NCI-H1436 (cell line): ENCODE measurements at places on chromosomes 16 and 17.
A peak's percentile ranks its signal among the peaks of the same experiment; 100 is the strongest.

DNA sequence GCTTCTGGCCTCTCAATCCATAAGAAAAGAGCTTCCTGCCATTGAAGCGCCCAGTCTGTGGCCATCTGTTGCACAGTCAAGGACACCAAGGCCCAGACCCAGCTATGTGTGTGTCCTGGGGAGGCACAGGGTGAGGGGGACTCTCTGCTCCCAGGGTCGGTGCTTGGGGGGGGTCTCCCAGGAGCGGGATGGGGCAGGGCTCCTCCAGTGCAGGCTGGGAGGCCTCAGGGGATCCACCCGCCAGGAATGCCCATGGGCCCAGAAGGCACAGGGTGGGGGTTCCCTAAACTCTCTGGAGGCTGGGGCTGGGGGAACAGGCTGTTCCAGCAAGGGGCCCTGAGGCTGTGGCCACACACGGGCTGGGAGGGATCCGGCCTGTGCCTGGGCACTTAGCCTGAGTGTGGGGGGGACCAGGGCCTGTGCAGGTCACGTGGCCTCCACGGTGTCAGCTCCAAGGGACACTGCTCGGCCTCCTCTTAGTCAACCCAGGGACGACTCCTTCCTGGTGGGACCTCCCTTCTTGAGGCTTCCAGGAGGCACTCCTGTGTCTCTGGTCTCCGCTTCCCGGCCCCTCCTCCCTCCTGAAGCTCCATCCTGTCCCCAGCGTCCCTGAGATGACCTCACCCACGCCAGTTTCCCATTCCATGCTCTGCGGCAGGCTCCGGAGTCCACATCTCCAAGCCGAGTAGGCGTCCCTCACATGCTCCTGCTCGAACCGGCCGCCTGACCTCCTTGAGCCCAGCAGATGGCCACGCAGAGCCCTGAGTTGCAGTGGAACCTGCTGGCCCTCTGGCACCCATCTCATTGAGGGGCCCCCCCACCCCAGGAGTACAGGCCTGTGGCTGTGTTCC, 23.1 kb upstream of the BAHCC1 start:
- no peak for DNase-seq

DNA sequence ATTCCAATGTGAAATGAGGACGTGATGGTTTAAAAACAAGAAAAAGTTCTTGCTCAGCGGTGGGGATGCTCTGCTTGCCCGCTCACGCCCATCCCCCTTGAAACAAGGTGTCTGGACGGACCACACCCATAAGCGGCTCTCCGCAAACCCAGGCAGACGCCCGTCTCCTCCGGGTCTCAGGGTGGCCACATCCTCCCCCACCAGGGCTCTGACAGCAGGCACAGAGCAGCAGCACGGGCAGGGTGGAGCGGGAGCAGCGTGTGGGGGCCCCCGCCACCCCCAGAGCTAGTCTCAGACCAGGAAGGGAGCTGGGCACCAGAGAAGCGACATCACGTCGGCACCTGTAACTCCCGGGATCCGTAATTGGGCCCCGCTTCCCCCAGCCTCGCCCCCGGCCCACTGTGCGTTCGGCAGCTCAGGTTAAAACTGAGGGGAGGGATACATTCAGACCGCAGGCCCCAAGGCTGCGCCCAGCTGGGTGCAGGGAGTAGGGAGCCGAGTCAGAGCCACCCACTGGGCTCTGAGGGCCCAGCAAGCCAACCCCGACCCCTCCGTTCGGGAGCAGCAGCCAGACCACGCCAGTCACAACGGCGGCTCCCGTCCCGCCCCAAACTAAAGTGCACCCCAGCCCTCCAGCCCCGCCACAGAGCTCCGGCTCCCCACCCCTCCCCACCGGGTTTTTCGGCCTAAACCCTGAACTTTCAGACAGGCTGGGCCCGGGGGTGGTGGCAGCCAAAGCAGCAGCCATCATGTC, 22.0 kb downstream of the CLUH start:
- no peak for DNase-seq

DNA sequence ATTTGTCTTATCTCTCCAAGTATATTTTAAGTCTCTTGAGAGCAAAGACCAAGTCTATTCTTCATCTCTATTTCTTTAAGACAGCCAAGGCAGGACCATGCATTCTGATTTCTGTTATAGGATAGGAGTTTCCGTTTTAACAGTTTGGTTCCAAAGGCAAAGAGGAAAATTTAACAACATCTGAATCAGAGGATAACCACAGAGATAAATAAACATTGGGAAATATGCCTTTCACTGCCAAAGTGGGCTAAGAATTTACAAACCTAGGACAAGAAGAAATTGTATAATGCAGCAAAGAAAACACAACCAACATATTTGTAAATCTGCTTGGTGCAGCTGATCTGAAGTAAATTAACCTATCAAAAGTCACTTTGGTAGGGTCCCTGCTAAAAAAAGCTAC, 37.7 kb downstream of the USP32 start:
- no peak for DNase-seq

DNA sequence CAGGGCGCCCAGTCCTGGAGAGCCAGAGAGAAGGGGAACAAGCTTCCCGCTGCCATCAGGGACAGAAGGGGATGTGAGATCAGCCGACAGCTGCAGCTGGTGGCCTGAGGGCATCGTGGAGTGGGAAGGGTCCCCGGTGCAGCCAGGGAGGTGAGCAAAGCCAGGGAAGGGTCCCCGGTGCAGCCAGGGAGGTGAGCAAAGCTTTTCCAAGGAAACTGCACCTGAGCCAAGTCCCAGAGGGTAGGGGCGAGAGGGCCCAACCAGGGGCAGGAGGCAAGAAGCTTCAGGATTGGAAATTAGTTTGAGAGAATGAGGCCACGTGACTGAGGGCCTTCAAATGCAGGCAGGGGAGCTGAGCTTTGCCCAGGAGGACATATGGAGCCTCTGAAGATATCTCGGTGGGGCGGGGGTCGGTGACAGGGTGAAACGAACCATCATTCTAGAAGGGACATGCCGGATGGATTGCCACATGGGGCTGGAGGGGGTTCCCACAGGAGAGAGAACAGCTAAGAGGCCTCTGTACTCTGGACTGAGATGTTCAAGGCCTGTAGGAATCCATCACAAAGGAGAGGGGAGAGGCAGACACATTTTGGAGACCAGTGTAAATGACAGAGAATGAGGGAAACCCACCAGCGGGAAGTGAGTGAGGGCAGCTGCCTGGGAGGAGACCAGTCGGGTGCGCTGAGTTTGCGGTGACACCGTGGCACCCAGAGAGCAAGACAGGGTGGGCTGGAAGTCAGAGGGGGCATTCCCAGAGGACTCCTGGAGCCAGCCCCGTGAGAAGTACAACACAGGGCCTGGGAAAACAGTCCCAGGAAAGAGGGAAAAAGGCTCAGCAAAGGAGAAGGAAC, 31.4 kb upstream of the RPH3AL start:
- no peak for DNase-seq

DNA sequence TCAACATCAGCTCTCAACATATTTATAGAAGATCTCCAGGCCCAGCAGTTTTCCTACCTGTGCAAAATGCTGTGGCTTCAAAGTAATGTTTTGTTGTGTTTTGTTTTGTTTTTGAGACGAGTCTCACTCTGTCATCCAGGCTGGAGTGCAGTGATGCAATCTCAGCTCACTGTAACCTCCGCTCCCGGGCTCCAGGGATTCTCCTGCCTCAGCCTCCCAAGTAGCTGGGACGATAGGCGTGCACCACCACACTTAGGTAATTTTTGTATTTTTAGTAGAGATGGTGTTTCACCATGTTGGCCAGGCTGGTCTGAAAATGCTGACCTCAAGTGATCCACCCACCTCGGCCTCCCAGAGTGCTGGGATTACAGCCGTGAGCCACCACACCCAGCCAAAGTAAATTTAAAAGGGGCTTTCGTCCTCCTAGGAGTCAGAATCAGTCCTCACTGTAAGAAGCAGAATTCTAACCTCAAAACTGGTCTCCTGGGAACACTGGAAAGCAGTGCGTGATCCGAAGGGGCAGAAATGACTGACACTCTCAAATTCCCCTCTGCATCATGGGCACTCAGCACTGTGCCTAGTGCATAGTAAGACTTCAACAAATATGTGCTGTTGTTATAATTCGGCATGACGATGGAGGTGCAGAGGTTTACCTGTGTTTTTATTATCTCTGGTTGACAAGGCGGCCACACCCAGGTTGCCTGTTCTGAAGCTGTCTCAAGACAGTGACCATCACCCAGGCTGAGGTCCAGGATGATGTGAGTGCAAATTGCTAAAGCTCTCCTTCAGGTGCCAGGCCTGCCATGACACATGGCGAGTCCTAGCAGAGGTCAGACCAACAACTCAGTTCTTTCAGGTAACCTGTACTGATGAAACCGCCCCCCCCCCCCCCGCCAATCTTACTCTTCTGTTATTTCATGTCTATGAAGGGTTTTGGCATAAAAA, 59.8 kb downstream of the ADCY9 start:
- no peak for DNase-seq

- DNase-seq, result no peak
Observed at GRCh38 chr17:46163316-46163715, 29.9 kb downstream of the KANSL1 start.

DNA sequence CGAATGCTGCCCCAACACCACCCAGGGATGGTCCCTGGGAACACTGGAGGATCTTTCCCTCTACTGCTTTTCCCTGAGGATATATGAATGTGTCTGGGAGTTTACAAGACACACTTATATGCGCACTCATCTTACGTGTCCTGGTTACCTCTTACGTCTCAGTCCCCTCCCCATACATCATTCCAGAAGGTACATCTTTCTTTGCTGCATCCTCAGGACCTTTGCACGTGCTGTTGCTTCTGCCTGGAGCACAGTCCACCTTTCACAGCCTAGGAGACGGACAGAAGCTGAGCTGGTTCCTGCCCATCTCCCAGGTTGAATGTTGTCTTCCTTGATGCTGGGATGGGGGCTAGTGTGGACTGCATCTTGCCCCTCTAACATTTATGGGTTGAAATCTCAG, 153.0 kb upstream of the FOXF1 start:
- no peak for DNase-seq

- no peak for DNase-seq
Observed at GRCh38 chr17:58088624-58089023, 5.4 kb downstream of the DYNLL2 start.

GRCh38 chr16:75226550-75227360, 8.0 kb downstream of the CTRB1 start:
- DNase-seq, result no peak

- no peak for DNase-seq
Observed at GRCh38 chr17:9557161-9557755, 18.4 kb downstream of the STX8 start.

- DNase-seq, result no peak
Observed at GRCh38 chr16:77763994-77764393, 24.4 kb upstream of the VAT1L start.

- DNase-seq, result no peak
Observed at GRCh38 chr17:4506892-4507291, 8.2 kb downstream of the SPNS2 start.

- peak; percentile 65 for DNase-seq
Observed at GRCh38 chr17:75130632-75131277, 787 bp downstream of the NT5C start.

- DNase-seq, result no peak
Observed at GRCh38 chr17:31598921-31599571, 207.6 kb downstream of the RAB11FIP4 start.

- DNase-seq, result peak; percentile 35
Observed at GRCh38 chr16:11356573-11357331, 11.5 kb downstream of the RMI2 start.

DNA sequence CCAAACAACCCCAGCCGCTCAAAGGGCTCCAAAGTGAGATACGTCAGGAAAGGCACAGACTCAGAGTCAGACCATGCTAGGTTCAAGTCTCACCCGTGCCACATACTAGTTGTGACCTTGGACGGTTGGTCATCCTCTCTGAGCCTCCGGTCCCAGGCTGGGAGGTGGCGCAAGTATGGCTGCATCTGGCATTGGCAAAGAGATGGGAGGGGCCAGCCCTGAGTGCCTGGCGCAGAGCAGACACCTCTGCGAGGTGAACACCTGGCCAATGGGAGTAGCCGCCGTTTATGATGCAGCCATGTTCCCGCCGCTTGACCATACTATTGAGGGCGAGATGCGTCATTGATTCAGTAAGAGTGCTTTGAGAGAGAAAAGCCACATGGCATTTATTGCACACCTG, 97.8 kb upstream of the PLCG2 start:
- DNase-seq, result no peak
